ENCODE measurements at places on chromosomes 12 and 14.

GRCh38 chr12:47277972-47278448, 198.3 kb upstream of the AMIGO2 start:
- DNase-seq, result no peak

DNA sequence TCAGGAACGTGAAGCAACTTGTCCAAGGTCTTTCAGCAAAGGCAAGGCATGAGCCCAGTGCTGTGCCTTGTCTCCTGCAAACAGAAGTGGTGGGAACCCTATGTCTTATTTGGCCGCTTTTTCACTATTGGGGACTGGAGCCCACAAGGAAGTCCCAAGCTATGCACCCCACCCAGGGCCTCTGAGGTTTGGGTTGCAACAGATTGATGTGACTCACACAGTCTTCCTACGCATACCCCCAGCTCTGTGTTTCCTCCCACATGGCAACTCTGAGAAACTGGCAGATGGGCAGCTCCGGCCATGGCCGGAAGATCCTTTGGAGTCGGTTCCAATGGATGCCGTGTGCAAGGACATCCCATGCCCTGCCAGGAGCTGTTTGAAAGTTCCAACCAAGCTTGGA, 28.3 kb upstream of the CMKLR1 start:
- no peak for DNase-seq

- no peak for DNase-seq
Measured at GRCh38 chr12:61667676-61668075, 592.5 kb upstream of the USP15 start.

- no peak for DNase-seq
Measured at GRCh38 chr14:67609642-67610310, 9.7 kb upstream of the PIGH start.

GRCh38 chr12:47744005-47744651, 14.6 kb downstream of the RAPGEF3 start:
- no peak for DNase-seq

- DNase-seq, result no peak
Measured at GRCh38 chr14:48665077-48665784, 920.9 kb downstream of the RPS29 start.

DNA sequence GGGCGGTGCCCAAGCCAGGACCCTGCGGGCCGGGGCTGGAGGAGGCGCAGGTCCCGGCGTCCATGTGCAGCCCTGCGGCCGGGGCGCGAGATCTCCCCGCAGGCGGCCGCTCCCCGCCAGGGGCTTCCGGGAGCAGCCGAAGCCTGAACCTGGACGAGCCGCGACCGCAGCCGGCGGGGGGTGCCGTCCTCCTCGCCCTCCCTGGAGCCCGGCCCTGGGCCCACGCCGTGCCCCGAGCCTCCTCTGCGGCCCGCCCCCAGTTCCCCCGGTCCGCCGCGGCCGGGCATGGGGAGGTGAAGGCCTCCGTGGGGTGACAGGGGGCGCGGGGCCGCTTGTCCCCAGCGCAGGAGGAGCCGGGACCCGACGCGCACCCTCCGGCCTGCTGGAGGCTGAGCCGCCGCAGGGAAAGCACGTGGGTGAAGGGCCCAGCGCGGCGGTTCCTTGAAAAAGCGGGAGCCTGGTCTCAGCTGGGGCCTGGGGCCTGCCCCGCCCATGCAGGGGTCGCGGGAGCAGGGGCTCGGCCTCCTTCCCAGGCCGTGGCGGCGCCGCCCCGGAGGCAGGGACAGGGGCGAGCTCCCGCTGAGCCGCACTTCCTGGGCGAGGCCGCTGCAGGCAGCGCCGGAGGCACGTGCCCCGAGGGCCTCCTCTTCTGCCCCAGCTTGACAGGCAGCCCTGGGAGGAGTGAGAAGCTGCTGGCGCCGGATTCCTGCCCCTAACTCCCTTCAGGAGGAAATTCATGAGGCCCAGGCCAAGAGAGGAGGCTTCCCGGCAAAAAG, 55.6 kb upstream of the PPP2R5C start:
- DNase-seq, result peak; percentile 37

GRCh38 chr12:98591209-98591608, 2.3 kb upstream of the SLC25A3 start:
- DNase-seq, result no peak

DNA sequence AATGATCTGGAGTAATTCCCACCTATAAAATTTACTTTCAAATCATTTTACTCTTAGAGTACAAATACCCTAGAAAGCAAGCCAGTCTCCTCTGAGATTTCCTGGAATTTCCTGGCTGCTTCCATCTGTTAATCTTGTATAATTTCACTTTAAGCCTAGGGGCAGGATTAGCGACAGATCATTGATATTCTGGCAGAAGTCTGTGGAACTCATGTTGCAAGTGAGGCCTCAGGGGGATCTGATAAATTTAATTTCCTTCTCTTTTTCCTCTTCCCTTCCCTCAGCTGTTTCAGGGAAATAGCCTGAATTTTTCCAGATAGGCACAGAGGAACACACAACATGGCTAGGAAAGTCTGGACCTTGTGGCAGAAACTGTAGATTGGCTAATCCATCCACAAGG, 5.9 kb upstream of the KRT6A start:
- DNase-seq, result no peak

DNA sequence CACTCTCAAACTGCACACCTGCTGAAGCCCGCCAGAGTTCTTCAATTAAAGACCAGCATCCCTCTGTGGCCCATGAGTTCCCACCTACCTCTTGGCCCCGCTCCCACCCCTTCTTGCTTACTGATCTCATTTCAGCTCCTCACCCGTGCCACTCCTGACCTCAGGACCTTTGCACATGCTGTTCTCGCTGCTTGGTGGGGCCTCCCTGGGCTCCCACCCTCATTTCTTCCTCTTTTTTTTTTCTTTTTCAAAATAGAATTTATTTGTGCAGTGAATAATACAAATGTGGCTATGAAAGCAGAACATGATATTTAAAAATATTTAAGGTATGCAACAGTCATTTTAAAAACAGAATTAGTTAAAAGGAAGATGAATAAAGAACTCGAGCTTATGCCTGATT, 8.5 kb upstream of the SERPINA9 start:
- DNase-seq, result no peak

GRCh38 chr12:66692170-66692569, 13.3 kb upstream of the GRIP1 start:
- DNase-seq, result no peak

DNA sequence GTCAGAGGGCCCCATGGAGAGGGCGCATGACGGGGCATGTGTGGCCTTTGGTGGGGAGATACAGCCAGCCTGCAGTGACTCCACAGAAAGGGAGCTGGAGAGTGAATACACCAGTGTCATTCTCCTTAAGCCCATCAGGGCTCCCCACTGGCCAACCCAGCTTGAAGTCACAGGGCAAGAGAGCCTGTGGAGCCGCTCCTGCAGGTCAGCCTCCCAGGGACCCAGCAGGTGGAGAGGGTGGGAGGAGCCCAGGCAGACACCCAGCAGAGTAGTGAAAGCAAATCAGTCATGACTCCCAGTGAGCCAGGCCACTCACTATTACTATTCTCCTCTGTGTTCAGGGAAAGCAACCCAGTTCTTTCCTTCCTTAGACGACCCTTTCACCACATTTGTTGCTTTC, 110.0 kb upstream of the CPM start:
- DNase-seq, result no peak

DNA sequence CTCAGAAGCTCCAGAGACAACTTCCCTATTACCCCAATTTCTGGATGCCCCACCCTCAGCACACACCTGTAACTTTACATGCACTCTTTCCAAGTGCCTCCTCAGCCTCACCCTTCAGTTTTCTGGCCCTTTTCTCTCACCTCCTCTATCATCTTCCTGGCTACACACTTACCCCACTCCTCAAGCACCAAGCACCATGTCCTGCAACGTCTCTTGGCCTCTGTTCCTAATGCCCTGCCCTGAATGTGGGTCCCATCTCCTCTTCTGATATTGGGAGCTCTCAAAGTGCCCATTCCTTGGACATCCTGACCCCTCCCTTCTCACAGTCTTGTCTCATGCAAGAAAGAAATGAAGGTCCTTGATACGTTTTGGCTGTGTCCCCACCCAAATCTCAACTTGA, 1.2 kb downstream of the KRT72 start:
- DNase-seq, result no peak

- no peak for DNase-seq
Measured at GRCh38 chr12:63318933-63319332, 167.9 kb upstream of the AVPR1A start.

DNA sequence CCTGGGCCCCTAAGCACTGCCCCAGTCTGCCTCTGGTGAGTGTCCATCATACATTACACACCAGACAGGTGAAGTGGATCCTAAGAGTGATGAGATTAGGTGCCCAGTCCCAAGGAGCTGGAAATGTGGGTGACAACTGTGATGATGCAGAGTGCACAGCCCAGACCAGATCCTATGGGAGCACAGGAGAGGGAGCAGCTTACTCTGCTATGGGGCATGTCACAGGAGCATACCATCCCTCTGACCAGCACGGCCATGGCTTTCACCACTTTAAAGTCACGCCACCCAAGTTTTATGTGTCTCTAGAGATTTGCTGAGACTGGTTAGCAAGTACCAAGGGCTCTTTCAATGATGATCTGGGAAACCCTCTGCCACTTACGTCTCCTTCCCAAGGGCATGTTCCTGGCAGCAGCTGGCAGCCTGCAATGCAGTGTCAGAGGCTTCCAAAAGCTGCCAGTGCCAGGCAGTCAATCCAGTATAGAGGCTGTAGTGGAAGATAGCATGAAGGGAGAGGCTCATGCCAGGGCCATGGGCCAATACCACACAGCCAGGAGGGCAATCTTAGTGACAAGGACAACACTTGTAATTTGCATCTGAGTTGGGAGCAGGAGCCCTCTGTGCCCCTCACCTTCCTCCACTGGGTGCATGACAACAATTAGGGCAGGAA, 40.2 kb downstream of the STAB2 start:
- no peak for DNase-seq

GRCh38 chr12:46442239-46442638, 69.7 kb upstream of the SLC38A2 start:
- no peak for DNase-seq

DNA sequence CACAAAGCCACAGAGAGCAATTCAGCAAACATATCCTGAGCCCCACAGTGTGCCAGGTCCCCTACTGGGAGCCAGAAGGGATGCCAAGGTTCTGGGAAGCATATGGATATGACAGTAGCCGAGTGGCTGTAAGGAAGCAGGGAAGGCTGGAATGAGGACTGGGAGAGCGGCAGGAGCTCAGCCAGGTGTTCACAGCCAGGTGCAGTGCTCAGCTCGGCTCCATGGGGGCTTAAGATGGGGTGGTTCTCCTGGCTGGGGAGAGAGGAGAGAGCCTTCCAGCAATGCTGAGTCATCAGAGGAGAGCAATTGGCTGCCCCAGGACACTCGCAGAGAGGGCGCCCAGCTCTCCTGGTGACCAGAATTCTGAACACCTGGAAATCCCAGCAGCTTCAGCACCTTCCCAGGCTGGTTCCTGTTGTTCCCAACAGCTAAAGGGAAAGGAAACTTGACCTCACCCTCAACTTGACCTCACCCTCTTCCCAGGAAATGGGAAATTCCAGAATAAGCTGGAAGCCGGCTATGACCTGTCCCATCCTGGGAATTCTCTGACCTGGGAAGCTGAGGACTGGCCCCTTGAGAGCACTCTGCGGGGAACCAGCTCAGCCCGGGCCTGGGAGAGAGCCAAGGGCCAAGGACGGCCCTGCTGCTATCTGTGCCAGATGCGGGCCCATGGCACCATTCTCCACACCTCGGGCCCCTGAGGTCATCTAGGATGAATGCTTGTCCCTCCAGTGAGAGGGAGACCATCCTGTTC, 34.6 kb downstream of the SLC6A12 start:
- DNase-seq, result no peak

DNA sequence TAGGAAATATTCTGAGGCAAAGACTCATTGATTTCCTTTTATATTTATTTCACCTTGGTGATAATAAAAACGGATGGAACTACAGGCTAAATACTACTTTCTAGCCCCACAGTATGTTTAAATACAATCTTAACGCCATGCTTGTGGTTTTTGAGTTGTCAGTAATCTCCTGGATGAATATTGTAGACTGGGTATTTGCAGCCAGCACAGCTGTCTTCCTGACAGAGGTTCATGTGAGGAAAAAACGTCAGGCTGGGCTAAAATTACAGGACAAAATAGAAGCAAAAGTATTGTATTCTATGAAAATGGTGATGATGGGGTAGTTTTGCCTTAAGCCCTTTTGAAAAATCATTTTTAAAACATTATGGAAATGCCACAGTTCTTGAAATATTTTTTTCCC, 140.9 kb downstream of the CCDC91 start:
- DNase-seq, result no peak

DNA sequence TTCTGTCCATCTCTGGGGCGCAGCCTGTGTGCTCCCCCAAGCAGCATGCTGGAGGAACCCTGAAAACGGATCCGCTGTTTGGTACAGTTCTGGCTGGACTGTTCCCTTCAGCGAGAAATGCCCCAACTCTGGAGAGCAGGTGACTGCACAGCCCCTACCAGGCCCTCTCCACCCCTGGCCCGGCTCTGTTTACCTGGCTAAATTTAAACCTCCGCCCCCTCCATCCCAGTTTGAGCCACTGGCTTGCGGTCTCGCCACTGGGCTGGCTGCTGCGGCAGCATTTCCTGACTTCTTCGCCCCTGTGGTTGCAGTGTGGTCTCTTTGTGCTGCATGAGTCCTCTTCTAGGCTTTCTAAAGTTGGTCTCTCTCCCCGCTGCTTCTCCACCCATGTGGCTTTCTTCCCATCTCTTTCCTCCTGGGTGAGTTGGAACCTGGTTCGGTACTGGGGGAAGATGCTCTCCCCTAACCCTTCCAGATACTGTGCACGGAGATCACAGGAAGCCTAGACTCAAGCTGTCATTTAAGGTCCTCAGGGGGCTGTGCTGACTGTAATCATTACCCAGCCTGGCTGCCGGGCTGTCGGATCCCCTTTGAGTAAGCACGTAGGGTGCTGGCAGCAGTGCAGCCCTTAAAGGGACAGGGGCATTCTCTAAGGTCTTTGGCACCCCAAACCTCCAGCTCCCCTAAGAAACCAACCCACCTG, 60.6 kb downstream of the FBXL14 start:
- no peak for DNase-seq

- no peak for DNase-seq
Measured at GRCh38 chr12:127078577-127079350, 1188.2 kb upstream of the TMEM132C start.

GRCh38 chr14:30419037-30419436, 139.9 kb upstream of the G2E3 start:
- no peak for DNase-seq

DNA sequence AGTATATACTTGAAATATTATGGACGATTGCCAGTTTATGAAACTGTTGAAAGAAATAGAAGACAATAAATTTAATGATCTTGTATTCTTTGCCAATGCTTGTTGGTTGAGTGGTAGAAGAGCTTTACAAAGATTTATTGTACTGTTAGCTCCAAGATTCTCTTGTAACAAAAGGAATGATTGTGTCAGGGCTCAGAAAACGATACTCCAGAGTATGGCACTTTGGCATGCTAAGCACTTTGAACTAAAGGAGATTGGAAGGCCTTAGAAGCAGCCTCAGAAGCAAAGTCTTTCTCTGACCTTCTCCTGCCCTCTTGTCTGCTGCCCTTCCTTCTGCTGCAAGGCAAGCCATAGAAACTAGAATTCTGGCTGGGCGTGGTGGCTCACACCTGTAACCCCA, 4.2 kb upstream of the NGDN start:
- no peak for DNase-seq

- no peak for DNase-seq
Measured at GRCh38 chr12:71517145-71517846, 77.7 kb downstream of the LGR5 start.
